ENCODE measurements at places on chromosomes 6 and 20. TPM values are rescaled to one million over a fixed set of nuclear protein-coding genes. Genes with fewer than 3 reads are reported as not detected.

DNA sequence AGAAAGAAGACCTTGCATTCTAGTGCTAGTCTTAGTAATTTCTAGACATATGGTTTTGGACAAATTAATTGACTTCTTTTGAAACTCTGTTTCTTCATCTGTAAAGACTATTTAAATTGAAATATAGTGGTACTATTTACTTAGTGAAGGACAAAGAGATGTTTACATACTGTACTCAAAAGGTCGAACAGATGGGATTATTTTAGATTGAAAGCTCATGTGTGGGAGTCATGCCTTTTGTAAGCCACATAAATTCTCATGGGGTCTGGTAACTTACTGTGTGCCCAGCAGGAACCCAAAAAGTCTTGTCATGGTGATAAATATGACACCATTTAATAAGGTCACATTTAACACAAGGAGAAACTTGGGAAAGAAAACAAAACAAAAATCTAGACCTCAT lies 368.2 kb upstream of the CITED2 start:
- no peak for DNase-seq

Gene MCHR2
- total RNA-seq = not detected

DNA sequence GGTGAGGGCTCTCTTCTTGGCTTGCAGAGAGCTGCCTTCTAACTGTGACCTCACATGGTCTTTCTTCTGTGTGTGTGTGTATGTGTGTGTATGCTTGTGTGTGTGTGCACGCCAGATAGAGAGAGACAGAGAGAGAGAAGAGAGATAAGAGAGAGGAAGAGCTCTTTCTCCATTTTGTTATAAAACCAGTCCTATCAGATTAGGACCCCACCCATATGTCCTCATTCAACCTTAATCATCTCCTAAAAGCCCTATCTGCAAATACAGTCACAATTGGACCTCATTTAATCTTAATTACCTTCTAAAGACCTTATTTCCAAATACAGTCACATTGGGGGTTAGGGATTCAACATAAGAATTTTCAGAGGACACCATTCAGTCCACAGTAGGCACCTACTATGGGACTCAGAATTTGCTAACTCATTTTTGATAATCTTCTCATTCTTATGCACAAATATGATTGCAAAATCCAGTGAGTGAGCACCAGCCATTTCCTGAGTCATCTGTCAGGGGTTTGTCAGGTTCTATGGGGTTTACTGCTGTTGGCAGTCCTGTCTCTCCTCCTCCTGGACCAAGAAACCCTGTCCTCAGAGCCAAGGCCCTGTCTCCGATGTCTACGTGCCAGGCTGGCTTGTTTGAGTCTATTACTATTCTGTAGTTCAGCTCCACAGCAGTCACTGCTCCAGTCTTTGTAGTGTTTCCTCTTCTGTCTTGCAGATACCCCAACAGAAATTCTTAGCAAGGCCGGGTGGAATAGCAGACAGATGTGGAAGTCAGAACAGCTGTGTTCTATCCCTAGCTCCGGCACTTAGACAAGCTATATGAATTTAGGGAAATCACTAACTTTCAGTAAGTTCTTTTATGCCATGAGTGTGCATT lies 59.0 kb upstream of the FAM184A start:
- no peak for DNase-seq

- DNase-seq = no peak
Measured at GRCh38 chr20:63003546-63003945, 3.2 kb downstream of the BHLHE23 start.

DNA sequence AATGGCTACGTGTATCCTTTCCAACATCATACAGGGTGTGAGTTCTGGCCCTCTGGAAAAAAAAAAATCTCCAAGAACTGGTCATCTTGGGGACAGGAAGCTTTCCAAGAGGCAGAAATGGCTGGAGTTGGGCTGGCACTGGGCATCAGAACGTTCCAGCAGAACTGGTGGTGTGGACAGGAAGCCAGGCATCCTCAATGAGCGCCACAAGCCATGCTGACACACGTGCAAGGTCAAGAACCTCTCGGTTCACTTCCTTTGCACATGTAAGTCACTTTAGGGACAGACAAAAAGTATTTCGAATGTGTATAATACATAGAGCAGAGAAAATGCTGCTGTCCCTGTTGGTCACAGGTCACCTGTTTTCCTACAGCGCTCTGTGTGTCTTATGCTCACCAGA lies 27.4 kb upstream of the RIN2 start:
- peak; percentile 81 for DNase-seq

DNA sequence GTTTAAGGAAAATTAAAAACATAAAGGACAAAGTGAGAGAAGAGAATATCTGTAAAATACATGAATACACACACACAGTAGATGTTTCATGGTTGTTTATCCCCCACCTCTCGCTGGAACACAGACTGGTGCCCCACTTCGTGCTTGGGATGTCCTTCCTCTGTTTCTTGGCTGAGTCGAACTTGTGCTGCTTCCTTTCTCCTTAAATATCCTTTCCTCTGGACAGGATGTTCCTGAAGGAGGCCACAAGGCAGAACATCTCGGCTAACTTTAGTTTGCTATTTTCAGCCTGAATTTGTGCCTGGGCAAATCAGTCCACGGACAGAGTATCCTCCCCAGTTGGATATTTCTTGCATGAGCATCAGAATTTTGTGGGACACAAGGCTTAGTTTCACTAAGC lies 54.7 kb upstream of the ZMYND8 start:
- DNase-seq = no peak

Gene SLC4A11
- total RNA-seq = 4.9 TPM

- no peak for DNase-seq
Measured at GRCh38 chr6:11972270-11972669, 39.8 kb upstream of the HIVEP1 start.

GRCh38 chr6:73264446-73264845 lies 1.4 kb upstream of the KHDC1 start:
- DNase-seq = no peak

DNA sequence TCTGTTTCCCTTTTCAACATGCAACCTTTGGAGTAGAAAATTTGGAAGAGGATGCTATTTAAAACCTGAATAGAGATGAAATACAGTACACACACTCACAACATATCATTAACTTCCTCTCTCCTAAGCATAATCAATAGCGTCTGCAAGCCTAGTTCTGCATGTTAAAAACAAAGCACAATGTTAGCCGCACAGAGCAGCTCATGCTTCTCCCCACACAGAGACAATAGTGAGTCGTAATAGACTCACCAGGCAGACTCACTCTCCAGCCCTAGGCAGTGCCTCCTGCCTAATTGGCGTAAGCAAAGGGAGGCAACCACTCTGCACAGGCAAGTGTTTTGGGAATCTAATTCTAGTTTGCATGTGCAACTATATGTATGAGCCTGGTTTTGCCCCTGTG lies 45.8 kb upstream of the ARID1B start:
- DNase-seq = no peak

GRCh38 chr6:16409531-16410441 lies 171.4 kb downstream of the GMPR start:
- no peak for DNase-seq

DNA sequence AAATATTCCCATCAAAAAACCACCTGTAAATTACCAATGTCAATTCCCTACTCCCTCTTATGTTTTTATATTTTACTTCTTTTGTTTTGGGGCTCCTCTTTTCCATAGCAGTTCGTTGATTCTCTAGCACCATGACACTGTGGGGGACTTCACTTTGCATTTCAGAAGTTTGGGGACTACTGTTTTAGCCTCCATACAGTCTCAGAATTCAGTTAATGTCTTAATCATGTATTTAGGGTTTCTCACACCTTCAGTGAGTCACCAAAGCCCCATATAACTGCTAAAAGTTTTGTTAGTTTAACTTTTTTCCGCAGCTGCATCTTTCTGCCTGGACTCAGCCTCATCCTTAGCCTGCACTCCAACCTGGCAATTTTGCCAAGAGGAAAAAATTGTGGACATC lies 20.7 kb upstream of the AIG1 start:
- no peak for DNase-seq

Gene C20orf202
- total RNA-seq = not detected

Gene OPRM1
- total RNA-seq = 0.98 TPM

DNA sequence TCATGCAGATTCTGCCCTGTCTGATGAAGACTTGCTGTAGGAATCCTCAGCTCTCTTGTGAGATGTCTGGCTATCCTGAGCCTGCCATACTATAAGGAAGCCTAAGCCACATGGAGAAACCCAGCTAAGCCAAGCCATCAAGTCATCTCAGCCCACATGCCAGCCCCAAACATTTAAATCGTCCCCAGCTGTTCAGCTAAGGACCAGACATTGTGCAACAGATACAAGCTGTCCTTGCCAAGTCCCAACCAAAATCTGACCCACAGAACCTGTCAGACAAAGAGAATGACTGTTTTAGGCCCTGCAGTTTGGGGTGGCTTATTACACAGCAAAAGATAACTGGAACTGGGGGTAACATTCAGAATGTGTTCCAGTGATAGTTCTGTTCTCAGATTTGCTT lies 36.8 kb upstream of the FOXC1 start:
- DNase-seq = peak; percentile 58

Gene IL17A
- total RNA-seq = not detected

DNA sequence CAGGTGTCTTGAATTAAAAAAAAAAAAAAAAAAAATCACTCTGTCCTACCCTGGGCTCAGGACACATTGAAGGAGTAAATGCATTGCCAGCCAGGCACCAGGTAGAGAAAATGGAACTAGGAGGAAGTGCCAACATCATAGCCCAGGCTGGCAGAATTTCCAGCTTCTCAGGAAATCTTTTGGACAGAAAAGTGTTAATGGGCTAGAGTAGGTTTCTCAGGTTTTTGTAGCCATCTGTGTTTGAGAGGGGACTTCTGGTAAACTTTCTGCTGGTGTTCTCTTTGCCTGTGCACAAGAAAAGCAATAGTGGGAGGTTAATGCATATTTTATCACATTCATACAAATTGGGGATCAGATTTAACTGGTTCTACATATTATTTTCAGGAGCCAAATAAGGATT lies 678.3 kb upstream of the NRSN1 start:
- no peak for DNase-seq
